Cardiac fibroblast (primary cell): ENCODE measurements at places on chromosomes 7 and 10.

GRCh38 chr7:132771301-132771730, 195.0 kb upstream of the PLXNA4 start:
- no peak for DNase-seq

DNA sequence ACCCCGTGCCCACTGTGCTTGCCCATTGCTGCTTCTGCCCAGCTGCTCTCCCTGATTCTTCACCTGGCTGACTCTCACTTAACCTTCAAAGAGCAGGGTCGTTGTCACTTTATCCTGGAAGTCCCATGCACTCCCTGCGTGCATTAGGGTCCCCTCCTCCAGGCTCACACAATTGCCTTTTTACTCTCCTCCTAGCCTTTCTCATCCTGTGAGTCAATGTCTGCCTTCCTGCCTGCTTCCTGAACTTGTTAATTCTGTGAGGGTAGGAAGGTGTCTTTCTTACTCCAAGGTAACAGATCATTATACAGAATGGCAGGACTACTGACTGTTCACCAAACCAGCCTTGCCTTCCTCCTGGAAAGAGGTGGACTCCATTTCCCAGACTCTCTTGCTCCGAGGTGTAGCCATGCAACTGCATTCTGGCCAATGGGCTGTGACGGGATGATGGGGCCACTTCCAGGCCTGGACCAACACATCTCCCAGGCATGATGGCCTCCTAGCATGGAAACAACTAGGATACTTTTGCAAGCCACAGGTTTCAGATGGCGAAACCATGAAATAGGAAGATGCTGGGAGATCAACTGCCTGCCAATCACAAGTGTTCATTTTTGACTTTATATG, 54.7 kb downstream of the ARHGAP22 start:
- DNase-seq, result no peak

DNA sequence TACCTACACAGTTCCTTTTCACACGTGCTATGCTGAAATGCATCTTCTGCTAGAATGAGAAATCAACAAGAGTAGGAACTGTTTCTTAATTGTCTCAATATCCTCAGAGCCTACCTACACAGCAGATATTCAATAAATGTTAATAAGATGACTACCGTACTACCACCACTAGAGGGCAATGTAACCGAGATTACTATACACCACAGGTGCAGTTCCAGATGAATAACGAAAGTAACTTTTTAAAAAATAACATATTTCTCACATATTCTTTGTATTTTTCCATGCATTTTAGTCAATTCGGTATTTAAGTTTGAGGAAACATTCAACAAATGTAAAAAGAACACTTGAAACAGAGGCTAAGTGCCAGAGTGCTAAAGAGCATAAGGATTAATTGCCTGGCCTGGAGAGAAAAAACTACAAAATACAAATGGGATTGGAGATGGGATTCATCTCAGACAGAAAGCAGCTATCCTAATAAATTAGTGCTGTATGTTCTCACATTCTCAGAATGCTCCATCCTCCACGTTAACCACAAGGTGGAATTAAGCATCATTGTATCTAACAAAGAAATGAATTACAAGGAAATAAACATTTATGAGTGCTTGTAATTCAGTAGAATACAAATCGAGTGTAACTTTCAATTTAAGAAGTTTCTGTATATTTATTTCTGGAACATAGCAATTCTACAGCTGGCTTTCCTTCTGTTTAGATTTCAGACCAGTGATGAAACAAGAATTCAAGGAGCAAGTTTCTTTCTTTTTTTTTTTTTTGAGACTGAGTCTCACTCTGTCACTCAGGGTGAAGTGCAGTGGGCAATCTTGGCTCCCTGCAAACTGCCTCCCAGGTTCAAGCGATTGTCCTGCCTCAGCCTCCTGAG, 20.3 kb upstream of the HECTD2 start:
- DNase-seq, result peak; percentile 78

GRCh38 chr10:29392376-29393021, 103.6 kb downstream of the LYZL1 start:
- peak; percentile 59 for DNase-seq

GRCh38 chr10:104601166-104601565, 39.9 kb upstream of the SORCS3 start:
- no peak for DNase-seq

- DNase-seq, result peak; percentile 19
Measured at GRCh38 chr10:96125142-96125515, 5.0 kb upstream of the ZNF518A start.

DNA sequence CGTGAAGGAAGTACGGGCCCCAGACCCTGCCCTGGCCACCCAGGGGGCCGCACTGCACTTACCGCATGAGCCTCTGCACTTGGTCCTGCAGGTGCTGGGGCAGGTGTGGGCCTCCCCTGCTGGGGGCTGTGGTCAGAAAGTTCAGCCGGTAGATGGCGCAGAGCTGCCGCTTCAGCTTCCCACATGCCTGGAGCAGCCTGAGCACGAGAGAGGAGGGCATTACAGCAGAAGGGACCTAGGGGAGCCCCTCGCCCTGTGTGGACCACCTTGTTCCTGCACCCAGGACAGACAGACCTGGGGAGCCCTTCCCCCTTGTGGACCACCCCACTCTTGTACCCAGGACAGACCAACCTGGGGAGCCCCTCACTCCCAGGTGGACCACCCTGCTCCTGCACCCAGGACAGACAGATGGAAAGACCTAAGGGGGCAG, 8.7 kb upstream of the PYROXD2 start:
- no peak for DNase-seq

DNA sequence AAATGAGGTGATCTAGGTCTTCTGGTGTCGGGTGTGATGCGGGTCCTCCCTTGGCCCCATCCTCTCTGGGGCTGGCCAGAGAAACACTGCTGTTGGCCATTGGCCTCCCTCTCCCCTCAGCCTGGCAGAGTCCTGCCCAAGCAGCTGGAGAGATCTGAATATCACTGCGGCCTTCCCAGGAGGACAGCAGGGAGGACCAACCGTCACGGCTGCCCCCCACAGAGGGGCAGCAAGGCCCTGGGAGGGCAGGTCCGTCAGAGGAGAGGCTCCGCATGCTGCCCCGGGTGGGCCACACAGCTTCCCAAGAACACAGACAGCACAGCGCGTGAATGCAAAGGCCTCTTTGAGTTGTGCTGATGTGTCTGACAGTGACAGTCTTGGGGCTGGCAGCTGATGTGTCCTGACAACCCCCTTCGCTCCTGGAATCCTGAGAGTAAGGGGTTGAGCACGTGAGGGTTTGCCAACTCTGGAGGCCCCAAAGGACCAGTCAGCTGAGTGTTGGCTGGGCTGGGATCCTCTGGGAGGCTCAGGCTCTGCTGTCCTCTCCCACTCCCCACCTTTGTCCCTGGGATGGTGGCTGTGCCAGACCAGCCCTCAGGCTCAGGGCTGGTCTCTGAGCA, 132.5 kb upstream of the UNC5B start:
- DNase-seq, result no peak

DNA sequence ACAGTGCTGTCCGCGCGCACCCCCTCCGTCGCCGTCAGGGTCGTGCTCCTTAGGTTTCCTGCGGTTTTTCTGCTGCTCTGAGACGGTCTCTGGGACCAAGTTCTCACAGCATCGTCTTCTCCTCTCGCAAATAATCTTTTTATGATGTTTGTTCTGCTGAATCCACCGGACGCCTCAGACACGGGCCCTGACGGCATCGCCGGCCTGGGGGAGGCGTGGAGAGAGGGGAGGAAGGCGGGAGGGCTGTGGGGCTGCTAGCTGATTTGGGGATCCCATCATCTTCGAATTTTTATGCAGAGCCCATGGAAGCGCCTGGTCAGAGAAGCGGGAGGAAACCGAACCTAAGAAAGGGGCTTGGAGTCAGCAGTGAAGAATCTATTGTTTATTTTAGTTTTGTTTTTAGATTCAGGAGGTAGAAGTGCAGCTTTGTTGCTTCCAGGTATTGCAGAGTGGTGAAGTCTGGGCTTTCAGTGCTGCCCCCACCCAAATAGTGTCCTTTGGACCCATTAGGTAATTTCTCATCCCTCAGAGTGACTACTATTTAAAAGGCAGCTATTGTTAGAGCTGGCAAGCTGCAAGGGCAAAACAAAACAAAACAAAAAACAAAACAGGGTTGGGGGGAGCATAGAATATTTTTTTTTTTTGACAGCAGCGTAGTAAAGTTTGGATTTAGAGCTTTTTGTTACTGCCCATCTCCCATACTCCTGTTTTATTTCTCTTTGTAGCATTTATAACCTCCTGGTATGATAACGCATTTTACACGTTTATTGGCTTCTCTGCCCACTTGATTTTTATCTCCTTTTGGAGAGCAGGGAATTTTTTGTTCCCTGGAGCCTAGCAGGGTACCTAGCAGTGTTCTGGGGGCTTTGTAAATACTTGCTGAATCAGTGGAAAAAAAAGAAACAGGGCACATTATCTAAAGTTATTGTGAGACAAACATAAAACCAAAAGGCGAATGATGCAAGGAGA, 92.6 kb downstream of the SPAG6 start:
- peak; percentile 41 for DNase-seq

- DNase-seq, result no peak
Measured at GRCh38 chr7:97381815-97382554, 264.5 kb downstream of the SDHAF3 start.

DNA sequence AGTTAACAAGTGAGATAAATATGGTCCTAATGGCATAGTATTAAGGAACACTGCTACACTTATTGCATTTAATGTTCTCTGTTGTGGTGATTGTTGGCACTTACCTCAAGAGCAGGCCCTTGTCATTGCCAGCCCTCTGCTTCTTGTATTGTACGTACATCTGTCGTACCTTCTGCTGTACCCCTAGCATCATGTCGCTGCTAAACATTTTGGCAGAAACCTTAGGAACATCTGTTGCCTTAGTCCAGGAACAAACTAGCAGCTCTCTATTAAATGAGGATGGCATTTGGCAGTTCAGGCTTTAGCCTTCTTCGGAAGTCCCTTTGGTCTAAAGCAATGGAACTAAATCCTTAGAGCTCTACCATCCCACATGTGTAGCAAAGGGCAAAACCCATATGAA, 47.6 kb downstream of the PRKG1 start:
- no peak for DNase-seq

DNA sequence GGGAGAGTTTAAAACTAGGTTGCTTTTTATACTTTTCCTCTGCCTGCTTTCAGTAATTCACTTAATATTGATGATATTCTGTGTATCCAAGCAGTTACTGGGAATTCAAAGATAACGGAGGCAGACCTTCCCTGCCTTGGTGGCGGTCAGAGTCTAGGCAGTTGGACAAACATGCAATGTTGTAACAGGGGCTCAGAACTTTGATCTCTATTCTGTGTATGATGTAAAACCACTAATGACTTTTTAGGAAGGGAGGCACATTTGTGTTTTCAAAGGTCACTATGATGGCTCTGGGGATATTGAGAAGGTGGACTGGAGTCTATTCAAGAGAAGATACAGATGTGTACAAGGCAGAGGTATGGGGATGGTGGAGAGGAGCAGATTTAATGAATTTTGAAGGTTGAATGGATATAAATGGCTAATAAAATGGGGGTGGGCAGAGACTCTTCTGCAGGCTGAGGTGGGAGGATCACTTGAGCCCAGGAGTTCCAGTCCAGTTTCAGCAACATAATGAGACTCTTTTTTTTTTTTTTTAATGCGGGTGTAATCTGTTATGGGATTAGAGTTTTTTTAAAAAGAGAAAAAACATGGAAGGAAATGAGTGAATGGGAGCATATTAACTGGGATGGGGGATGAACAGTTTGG, 5.7 kb upstream of the PON2 start:
- no peak for DNase-seq

GRCh38 chr7:149021725-149022062, 6.6 kb downstream of the PDIA4 start:
- DNase-seq, result no peak

DNA sequence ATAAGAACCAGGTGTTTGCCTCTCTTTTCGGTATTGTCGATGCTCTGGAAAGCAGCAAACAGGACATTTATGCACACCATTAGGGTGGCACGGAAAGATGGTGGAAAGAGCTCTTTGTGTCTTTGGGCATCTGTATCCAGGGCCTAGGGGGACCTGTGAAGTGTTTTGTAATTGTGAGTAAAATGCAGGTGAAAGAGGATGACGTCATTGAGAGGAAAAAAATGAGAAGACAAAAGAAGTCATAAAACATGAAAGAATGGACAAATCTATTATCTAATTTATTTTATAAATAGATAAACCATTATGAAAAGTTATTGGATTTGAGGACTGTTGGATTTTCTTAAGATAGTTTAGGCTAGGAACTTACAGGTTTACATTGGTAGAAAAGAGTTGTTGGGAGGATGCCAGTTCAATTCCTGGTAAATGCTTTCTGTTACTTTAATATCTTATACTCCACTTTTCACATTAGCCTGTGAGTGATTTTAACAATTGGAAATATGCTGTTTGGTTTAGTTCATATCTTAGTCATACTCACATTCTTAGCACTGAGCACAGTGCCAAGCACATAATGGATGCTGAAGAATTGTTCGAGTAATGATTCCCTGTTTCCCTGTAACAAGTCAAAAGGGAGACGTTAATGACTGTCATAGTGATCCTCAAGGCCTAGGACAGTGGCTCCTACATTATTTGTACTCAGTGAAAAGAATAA, 62.6 kb downstream of the EXOC4 start:
- peak; percentile 62 for DNase-seq

DNA sequence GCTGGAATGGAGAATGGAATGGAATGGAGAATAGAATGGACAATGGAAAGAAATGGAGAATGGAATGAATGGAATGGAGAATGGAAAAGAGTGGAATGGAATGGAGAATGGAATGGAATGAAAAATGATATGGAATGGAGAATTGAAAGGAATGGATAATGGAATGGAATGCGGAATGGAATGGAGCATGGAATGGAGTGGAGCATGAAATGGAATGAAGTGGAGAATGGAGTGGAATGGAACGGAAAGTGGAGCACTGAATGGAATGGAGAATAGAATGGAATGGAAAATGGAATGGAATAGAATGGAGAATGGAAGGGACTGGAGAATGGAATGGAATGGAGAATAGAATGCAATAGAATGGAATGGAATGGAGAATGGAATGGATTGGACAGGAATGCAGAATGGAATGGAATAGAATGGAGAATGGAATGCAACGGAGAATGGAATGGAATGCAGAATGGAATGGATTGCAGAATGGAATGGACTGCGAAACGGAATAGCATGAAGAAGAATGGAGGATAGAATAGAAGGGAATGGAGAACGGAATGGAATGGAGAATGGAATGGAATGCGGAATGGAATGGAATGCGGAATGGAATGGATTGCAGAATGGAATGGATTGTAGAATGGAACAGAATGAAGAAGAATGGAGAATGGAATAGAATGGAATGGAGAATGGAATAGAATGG, 89.4 kb downstream of the NSUN6 start:
- DNase-seq, result no peak

DNA sequence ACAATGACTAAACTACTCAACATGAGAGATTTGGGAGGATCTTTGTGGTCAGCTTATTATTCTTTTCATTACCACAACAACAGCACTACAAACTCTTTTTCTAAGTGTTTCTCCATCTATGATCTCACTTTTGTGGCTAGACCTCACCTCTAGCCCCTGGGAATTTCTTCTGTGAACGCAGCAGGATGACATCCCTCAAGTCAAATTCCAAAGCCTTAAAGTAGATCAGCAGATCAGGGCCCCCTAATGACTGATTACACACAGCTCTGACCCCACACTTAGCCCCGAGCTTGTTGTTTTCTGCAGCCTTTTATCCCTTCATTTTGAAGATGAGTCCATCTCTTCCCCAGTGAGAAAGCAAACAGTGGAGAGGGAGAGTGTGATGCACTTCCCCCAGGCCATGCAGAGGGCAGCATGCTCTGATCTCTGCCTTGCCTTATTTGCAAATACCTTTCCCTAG, 27.3 kb downstream of the TFAM start:
- DNase-seq, result peak; percentile 19
